ENCODE measurements at places on chromosomes 13 and 19.
A peak's percentile ranks its signal among the peaks of the same experiment; 100 is the strongest.

DNA sequence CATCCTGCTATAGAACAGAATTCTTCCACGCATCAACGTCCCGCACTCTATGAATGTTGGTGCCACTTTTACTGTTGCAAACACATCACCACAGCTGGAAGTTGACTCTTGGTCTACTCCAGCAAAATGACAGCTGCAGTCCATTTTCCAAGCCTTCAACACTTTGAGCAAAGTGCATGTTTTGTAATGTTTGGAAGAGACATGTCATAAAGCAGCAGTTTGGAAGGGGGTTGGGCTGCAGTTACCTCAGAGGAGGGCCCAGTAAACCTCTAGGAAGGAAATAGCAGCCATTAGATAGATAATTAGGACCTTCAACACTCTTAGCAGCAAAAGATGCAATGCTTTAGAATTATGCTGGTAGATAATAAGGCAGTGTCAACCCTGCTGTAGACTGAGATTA is 323.6 kb downstream of the TDRD3 start:
- DNase-seq = no peak

DNA sequence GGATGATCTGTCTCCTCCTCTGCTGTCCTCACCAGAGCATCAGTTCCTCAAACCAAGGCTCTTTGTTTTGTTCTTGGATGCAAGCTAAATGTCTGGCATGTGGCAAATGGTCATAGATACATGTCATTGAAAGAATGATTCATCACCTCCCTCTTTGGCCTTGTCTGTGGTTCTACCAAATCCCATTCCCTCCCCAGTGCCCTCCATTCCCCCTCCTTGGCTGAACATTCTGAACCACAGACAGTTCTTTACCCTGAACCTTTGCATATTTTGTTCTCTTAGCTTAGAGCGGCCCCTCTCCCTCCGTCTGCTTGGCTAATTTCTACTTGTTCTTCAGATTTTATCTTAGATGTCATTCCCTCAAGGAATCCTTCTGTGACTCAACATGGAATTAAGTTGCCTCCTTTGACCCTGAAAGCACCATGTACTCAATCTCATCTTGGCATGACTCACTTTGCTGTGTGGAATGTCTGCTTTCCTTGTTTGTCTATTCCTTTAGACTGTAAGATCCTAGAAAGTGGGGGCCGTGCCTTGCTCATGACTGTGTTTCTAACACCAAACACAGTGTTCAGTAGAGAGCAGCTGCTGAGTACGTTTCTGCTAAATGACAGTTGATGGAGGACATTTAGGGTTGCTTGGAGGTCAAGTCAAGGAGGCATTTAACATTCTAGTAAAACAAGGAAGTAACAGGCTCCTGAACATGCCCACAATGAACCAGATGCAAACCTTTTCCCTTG is 8.1 kb downstream of the ALOX5AP start:
- no peak for DNase-seq

DNA sequence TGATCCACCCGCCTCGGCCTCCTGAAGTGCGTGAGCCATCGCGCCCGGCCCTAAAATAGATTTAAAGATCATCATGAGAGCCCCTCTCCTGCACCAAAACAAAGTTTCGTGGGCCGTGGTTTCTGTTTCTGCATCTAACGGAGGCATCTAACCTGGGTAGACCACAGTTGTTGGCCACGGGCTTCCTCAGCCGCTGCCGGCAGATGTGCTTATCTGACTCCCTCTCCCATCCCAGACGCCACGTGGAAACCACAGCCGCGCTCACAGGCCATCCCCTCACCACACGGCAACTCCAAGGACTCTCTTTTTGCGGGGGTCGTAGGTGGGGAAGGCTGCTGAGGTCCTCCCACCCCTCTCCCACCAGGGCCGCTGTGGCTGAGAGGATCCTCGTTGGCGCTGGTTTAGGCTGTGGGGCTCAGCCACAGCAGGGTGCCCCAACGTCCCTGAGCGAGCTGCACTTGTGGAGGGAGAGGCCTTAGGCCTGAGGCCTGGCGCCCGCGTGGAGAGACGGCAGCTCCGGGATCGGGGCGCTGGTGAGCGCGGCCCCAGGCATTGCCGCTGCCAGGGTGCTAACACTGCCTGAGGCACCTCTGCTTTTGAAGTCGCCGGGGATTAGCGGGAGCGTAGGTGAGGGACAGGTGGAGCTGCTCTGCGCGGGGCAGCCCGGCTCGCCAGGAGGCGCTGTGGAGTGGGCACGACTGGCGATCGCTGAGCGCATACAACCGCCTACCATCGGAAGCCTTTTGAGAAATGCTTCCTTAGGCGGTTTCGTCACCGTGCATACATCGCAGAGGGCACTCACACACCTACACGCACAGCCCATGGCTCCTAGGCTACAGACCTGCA is 8.9 kb downstream of the ZSCAN1 start:
- no peak for DNase-seq

GRCh38 chr19:8973501-8974091 is 36.6 kb downstream of the MUC16 start:
- DNase-seq = no peak

- no peak for DNase-seq
These were observed 160.9 kb downstream of the TBC1D4 start for GRCh38 chr13:75321084-75321483.

GRCh38 chr13:28492569-28493367 is 2.2 kb downstream of the FLT1 start:
- DNase-seq = peak; percentile 36

GRCh38 chr19:16703677-16704076 is 16.0 kb upstream of the NWD1 start:
- DNase-seq = no peak

GRCh38 chr13:50080203-50080910 is 65.1 kb downstream of the KCNRG start:
- peak; percentile 25 for DNase-seq

- DNase-seq = peak; percentile 26
These were observed 20.7 kb downstream of the TNFSF11 start for GRCh38 chr13:42594481-42595252.

DNA sequence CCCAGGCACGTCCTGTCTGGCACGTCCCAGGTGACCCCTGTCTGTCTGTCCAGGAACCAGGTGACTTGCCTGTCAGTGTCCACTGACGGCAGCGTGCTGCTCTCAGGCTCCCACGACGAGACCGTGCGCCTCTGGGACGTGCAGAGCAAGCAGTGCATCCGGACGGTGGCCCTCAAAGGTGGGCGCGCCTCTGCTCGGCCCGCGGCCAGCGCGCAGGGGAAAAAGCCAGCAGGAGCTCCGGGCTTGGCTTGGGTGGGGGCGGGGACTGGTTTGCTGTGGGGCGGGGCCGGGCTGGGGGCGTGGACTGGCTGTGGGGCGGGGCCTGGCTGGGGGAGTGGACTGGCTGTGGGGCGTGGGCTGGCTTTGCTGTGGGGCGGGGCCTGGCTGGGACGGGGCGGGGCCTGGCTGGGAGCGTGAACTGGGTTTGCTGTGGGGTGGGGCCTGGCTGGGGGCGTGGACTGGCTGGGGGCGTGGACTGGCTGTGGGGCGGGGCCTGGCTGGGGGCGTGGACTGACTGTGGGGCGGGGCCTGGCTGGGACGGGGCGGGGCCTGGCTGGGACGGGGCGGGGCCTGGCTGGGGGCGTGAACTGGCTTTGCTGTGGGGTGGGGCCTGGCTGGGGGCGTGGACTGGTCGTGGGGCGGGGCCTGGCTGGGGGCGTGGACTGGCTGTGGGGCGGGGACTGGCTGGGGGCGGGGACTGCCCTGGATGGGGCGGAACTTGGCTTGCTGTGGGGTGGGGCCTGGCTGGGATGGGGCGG is 7.2 kb downstream of the WDR18 start:
- DNase-seq = peak; percentile 39

DNA sequence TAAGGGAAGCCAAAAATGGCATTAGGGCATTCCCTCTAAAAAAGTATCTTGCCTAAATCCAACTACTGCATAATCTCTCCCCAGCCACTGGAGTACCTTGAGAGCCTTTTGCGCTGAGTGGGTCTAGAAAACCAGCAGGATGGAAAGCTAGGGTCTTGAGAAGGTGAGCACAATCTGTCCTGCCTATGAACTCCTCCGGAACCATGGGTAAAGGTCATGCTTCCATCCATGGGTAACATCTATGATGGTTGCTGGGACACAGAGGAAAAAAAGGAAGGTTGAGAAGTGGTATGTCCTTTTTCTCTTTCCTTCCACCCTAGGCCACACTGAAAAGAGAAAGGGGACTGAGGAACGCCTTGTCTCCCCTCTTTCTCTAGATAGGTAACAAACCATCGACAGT is 52.4 kb downstream of the ZNF676 start:
- no peak for DNase-seq

DNA sequence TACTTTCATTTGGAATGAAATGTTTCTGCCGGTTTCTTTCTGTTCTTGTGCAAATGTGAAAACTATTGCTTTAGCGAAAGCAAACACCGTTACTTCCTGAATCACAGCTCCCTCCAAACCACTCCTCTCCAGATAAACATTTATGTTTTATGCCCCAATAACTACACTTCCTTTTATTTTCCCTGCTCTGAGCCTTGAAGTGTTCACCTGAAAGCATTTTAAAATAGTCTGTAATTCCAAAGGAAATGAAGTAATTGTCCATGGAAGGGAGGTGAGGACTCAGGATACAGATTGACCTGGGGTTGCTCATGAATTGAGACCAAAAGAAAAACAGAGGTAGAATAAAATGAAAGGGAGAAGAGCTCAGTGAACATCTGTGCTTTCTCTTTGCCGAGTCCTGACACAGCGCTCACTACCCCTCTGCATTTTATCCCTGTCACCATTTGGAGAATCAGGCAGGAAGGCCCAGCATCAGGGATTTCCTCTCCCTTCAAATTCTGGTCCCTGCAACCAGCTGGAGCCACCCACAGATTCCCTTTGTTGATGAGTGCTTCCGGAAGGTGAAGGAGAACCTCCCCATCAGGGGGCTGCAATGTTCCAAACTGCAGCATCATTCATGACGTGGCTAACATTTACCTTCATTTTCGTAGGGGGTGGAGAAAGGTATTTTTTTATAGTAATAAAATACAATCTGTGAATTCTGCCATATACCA is 171.9 kb downstream of the ITGBL1 start:
- DNase-seq = no peak

DNA sequence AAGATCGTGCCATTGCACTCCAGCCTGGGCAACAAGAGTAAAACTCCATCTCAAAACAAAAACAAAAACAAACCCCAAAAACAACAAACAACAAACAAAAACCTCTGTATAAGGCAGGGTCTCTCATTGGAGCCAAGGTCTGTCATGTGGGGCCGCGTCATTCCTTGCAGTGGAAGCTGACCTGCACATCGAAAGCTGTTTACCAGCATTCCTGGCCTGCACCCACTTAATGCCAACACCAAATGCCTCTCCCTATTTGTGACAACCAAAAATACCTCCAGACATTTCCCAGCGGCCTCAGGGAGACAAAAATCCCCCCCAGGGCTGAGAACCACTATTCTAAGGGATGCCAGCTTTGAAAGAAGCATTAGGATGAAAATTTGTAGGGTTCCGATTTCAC is 1.2 kb downstream of the CPAMD8 start:
- no peak for DNase-seq

- DNase-seq = no peak
These were observed 48.2 kb upstream of the SLITRK5 start for GRCh38 chr13:87622971-87623370.

DNA sequence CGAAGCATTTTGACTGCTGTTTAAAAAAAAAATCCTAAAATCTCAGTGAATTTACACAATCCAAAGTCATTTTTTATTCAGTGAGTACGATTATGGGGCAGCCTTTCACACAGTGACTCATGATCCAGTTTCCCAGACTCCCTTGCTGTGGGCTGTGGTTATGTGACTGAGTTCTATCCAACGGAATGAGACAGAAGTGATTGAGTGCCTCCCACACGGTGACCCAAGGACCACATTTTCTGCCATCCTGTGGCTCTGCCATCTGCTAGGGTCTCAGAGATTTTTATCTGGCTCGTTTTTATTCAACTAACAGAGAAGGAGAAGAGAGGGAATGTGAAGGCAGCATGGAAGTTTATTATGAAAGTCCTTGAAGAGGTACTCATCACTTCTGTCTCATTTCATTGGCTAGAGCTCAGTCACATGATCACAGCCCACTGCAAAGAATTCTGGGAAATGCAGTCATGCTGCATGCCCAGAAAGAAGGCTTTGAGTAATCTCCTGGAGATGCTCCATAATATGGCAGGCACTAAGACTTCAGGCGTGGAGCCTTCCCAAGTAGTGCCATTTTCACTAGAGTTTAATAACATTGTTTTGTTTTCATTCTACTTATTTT is 999.4 kb downstream of the UQCRFS1 start:
- DNase-seq = no peak

DNA sequence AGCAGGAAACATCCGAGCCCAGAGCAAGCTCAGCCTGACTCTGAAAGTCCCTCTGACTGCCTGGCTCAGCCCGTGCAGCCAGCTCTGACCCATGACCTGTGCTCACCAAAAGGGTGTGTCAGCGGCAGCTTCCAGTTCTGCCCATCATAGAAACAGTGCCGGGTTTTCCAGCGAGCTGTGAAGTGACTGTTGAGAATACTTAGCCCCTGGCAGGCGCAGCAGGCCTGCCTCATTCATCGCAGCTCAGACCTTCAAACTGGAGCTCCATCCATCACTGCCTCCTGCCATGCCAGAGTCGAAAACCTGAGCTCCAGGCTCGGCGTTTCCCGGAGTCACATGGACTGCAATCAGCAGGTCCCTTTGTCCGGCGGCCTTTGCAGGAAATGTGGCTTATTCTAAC is 16.3 kb upstream of the GSX1 start:
- DNase-seq = no peak

DNA sequence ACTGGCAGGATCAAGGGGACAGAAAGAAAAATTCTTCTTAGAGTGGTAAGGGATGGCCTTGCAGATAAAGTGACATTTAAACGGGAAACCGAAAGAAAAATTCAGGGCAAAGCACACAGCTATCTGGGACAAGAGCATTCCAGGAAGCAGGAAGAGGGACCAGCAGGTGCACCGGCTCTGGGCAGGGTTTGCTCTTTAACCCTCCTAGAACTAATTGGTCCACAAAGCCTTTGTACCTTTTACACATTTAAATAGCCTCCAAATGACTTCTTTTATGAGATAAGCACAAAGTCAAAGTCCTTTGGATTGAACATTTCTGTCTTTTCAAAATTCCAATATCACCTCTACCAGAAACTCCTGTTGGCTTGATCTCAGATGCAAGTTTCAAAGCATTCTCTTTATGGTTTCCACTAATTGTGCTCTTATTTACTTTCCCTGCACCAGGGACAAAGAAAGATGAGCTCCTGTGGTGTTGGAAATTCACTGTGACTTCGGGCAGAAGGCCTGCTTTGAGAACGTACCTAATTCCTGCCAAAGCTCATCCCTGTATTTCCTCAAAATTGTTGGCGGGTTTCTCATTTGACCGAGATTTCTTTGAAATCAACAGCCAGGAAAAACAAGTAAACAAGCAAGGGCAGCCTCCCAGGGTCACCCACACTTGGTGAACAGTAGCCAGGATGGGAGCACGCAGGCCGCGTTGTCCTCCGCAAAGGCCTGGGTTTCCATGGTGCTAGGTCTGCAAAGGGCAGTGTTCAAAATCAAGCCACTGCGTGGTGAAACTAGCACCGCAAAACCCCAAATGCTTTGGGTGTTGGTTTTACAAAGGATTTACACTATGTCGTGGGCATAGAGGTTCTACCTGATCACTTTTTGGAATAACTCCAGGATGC is 98.6 kb downstream of the IRS2 start:
- no peak for DNase-seq

- DNase-seq = no peak
These were observed 6.6 kb downstream of the SIRT2 start for GRCh38 chr19:38892841-38893240.

- no peak for DNase-seq
These were observed 21.7 kb downstream of the IFT88 start for GRCh38 chr13:20588529-20589110.

GRCh38 chr13:68749796-68750195 is 1357.8 kb upstream of the ATXN8OS start:
- no peak for DNase-seq

GRCh38 chr13:105345131-105345530 is 1190.3 kb downstream of the EFNB2 start:
- DNase-seq = no peak
